GM06990 (cell line): ENCODE measurements at places on chromosomes 11 and 22.

DNA sequence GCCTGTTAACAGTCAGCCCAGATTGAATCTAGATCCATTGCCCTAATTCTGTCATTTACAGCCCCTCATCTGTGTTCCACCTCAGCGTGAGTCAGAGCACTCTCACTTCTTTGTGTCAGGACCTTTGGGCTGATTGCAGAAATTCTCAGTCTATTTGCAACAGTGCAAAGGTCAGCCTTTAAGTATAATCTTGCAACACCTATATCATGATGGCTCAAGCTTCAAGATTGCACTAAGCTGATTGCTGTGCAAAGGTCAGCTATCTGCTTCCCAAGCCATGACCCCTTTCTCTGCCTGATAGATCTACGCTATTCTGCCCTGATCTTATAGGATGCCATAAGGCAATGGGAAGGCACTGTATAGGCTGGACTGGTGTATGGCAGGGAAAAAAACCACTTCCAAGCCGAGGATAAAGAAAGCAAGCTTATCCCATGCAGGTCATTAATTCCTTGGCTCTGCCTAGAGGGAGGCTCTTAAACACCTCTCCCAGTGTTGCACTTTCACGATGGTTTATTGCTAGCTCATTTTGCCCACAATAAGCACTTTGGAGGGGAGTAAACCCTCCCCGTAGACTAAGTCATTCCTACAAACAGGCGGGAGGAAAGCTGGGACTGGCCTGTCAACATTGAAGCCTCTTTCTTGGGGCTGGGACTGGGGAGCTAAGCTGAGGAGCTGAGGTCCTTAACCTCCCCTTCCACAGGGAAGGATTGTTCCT lies 100.6 kb downstream of the RRAS2 start:
- no peak for DNase-seq

GRCh38 chr11:77182542-77183430 lies 54.7 kb downstream of the MYO7A start:
- no peak for DNase-seq

DNA sequence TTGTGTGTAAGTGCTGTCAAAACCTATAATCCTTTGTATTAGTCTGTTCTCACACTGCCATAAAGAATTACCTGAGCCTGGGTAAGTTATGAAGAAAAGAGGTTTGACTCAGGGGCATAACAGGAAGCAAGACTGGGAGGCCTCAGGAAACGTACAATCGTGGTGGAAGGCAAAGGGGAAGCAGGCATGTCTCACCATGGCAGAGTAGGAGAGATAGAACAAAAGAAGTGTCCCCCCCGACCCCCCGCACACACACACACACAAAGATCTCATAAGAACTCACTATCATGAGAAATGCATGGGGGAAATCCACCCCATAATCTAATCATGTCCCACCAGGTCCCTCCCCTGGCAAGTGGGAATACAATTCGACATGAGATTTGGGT lies 2.3 kb upstream of the USP28 start:
- no peak for DNase-seq

DNA sequence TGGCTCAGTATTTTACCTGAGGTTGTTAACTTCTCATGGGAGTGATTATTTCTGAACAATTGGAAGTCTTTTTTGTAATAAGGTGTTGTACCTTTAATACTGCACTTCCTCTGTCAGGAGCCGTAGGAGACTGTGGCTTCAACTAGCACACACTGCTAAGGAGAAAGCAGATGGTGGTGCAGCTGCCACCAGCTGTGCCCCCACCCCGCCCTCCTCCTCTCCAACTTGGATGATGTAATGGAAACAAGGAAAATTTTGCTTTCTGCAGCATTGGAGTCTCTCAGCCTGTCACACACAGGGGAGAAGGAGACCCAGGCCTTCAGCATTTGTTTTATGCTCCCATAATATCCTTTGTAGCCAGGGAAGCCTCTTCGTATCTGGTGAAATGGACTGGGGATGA lies 91.2 kb downstream of the TEAD1 start:
- no peak for DNase-seq

GRCh38 chr11:103987629-103988594 lies 48.5 kb upstream of the DDI1 start:
- no peak for DNase-seq

GRCh38 chr11:75481922-75482606 lies 43.7 kb downstream of the GDPD5 start:
- DNase-seq, result no peak

- DNase-seq, result no peak
Measured at GRCh38 chr11:73273222-73273895, 1.2 kb downstream of the P2RY6 start.

DNA sequence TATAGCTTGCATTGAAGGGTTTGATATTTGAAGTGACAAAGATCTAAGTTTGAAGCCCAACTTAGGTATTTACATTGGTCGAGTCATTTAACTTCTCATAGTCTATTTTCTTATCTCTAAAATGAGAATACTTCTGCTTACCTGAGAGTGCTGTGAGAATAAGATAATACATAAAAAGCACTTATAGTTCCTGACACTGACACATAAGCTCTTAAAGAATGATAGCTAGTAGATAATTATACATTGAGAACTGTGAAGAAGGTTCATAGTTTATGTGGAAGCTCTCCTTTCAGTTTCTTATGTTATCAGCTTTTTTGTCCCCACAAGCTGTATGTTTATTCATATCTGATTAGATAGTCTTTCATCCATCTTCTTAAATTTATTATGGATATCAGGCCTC lies 4.8 kb downstream of the PPME1 start:
- DNase-seq, result no peak
